ENCODE measurements at places on chromosomes 1 and 21.

DNA sequence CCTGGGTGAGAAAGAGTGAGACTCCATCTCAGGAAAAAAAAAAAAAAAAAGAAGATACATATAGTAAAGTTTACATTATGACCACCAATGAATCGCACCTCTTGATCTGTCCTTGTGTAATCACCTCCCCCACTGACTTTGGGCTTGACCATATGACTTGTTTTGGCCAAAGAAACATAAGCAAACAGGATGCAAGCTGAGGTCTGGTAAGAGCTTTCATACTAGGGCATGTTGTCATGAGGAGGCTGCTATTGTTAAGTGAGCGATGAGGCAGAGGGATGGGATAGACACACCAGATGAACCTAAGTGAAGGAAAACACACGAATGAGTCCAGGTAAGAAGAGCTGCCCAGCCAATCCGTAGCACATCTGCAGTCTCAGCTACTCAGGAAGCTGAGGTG lies 10.7 kb downstream of the ENAH start:
- no peak overlapping the region for H3K4me3 ChIP-seq
- H3K27ac ChIP-seq: no peak overlapping the region
- H3K4me1 ChIP-seq: peaks cover 20% of the 10 kb centered on the region
- no peaks in the 10 kb centered on the region for H3K36me3 ChIP-seq

- peak overlapping the region; percentile 66 for H3K27ac ChIP-seq
- H3K36me3 ChIP-seq: no peaks in the 10 kb centered on the region
- H3K27me3 ChIP-seq: no peaks in the 10 kb centered on the region
- no peak overlapping the region for H3K4me3 ChIP-seq
- peaks cover 28% of the 10 kb centered on the region for H3K4me1 ChIP-seq
Observed at GRCh38 chr1:41313661-41314131, 47.5 kb upstream of the FOXO6 start.

- H3K27ac ChIP-seq: peak overlapping the region; percentile 85
- H3K36me3 ChIP-seq: no peaks in the 10 kb centered on the region
- no peak overlapping the region for H3K4me3 ChIP-seq
- DNase-seq: no peak
Observed at GRCh38 chr1:54385727-54386022, 20.5 kb downstream of the SSBP3 start.

DNA sequence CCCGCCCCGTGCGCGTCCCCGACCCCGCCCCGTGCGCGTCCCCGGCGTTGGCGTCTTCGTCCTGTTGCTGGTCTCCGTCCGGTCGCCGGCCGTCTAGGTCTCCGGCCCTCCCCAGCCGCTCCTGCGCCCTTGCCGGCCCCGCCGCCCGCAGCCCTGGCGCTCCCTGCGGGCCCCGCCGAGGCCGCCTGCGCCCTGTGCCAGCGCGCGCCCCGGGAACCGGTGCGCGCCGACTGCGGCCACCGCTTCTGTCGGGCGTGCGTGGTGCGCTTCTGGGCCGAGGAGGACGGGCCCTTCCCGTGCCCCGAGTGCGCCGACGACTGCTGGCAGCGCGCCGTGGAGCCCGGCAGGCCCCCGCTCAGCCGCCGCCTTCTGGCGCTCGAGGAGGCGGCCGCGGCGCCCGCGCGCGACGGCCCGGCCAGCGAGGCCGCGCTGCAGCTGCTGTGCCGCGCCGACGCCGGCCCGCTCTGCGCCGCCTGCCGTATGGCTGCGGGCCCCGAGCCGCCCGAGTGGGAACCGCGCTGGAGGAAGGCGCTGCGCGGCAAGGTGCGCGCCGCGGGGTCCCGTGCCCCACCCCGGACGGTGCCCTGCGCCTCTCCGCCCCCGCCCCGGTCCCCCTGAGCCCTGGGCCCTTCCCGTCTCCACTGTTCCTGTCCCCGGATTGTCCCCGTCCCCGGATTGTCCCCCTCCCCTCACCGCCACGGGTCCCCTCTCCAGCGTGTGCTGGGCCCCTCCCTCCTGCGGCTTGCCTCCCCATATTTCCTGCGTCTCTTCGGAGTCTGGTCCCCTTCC lies at the start of gene RNF187:
TSS of gene RNF187 (plus strand) at position 47 of the 789 bp plus-strand sequence.
- H3K27me3 ChIP-seq: no peaks in the 10 kb centered on the region
- H3K27ac ChIP-seq: peak within 1 kb of the TSS; percentile 96
- peak; percentile 93 for DNase-seq
- peaks cover 37% of the 10 kb centered on the region for H3K4me1 ChIP-seq
- peak within 1 kb of the TSS; percentile 50 for H3K4me3 ChIP-seq

GRCh38 chr1:114756949-114757454 lies 782 bp downstream of the CSDE1 start:
- H3K4me1 ChIP-seq: peaks cover 54% of the 10 kb centered on the region
- no peaks in the 10 kb centered on the region for H3K27me3 ChIP-seq
- H3K36me3 ChIP-seq: no peaks in the 10 kb centered on the region
- peak overlapping the region; percentile 86 for H3K4me3 ChIP-seq

- H3K4me1 ChIP-seq: peaks cover 7% of the 10 kb centered on the region
- H3K27ac ChIP-seq: no peak overlapping the region
- DNase-seq: peak; percentile 52
- no peaks in the 10 kb centered on the region for H3K27me3 ChIP-seq
- H3K4me3 ChIP-seq: no peak overlapping the region
- H3K36me3 ChIP-seq: no peaks in the 10 kb centered on the region
Observed at GRCh38 chr21:41636636-41637630, 129.0 kb upstream of the TMPRSS2 start.

GRCh38 chr1:225021037-225021436 lies 91.6 kb downstream of the DNAH14 start:
- H3K4me3 ChIP-seq: no peak overlapping the region
- H3K27ac ChIP-seq: no peak overlapping the region
- H3K36me3 ChIP-seq: no peaks in the 10 kb centered on the region
- H3K4me1 ChIP-seq: no peaks in the 10 kb centered on the region
- no peaks in the 10 kb centered on the region for H3K27me3 ChIP-seq

GRCh38 chr1:162689745-162690671 lies 57.7 kb downstream of the DDR2 start:
- no peak for DNase-seq
- peaks cover 98% of the 10 kb centered on the region for H3K4me1 ChIP-seq
- H3K36me3 ChIP-seq: no peaks in the 10 kb centered on the region
- peak overlapping the region; percentile 88 for H3K27ac ChIP-seq
- H3K27me3 ChIP-seq: no peaks in the 10 kb centered on the region

GRCh38 chr1:90728502-90729287 lies 11.6 kb upstream of the BARHL2 start:
- H3K27ac ChIP-seq: no peak overlapping the region
- H3K4me1 ChIP-seq: peaks cover 53% of the 10 kb centered on the region
- no peak for DNase-seq
- no peak overlapping the region for H3K4me3 ChIP-seq
- peaks cover 72% of the 10 kb centered on the region for H3K27me3 ChIP-seq

DNA sequence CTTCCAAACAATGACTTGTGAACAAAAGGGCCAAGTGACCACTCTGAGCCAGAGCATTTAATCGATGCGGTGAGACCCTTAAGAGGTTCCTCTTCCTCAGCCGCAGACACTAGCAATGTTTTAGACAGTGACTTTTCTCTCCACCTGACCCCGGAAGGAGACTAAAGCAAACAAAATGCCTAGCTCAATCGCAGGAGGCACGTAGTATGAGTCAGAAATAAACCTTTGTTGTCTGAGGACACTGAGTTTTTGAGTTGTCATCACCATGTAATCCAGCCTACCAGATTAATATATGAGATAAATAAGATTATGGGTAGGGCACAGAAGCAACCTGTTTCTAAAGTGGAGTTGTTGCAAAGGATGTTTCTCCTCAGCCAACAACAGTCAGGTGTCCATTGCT lies 326.2 kb upstream of the DUSP10 start:
- H3K27me3 ChIP-seq: no peaks in the 10 kb centered on the region
- H3K27ac ChIP-seq: no peak overlapping the region
- no peaks in the 10 kb centered on the region for H3K4me1 ChIP-seq
- DNase-seq: no peak
- H3K36me3 ChIP-seq: no peaks in the 10 kb centered on the region

GRCh38 chr21:16280686-16281091 lies 550.9 kb downstream of the USP25 start:
- no peaks in the 10 kb centered on the region for H3K4me1 ChIP-seq
- peak overlapping the region; percentile 58 for H3K27ac ChIP-seq
- H3K4me3 ChIP-seq: no peak overlapping the region
- H3K27me3 ChIP-seq: no peaks in the 10 kb centered on the region
- no peaks in the 10 kb centered on the region for H3K36me3 ChIP-seq

GRCh38 chr1:4718071-4718470 lies 63.7 kb downstream of the AJAP1 start:
- H3K36me3 ChIP-seq: no peaks in the 10 kb centered on the region
- DNase-seq: no peak
- no peaks in the 10 kb centered on the region for H3K27me3 ChIP-seq
- H3K27ac ChIP-seq: no peak overlapping the region
- H3K4me3 ChIP-seq: no peak overlapping the region
- no peaks in the 10 kb centered on the region for H3K4me1 ChIP-seq

- H3K4me3 ChIP-seq: no peak overlapping the region
- no peaks in the 10 kb centered on the region for H3K27me3 ChIP-seq
- no peak for DNase-seq
- H3K27ac ChIP-seq: peak overlapping the region; percentile 78
- H3K36me3 ChIP-seq: no peaks in the 10 kb centered on the region
- peaks cover 18% of the 10 kb centered on the region for H3K4me1 ChIP-seq
Observed at GRCh38 chr1:240193679-240194078, 102.0 kb downstream of the FMN2 start.

GRCh38 chr1:94379615-94380014 lies 38.6 kb upstream of the ABCD3 start:
- DNase-seq: no peak
- no peak overlapping the region for H3K4me3 ChIP-seq
- no peaks in the 10 kb centered on the region for H3K36me3 ChIP-seq
- no peaks in the 10 kb centered on the region for H3K4me1 ChIP-seq
- H3K27ac ChIP-seq: no peak overlapping the region

GRCh38 chr1:189970331-189971230 lies 507.1 kb downstream of the BRINP3 start:
- H3K36me3 ChIP-seq: no peaks in the 10 kb centered on the region
- no peak overlapping the region for H3K27ac ChIP-seq
- H3K4me3 ChIP-seq: no peak overlapping the region

- H3K4me1 ChIP-seq: no peaks in the 10 kb centered on the region
- no peak overlapping the region for H3K4me3 ChIP-seq
- no peaks in the 10 kb centered on the region for H3K27me3 ChIP-seq
- DNase-seq: no peak
- H3K36me3 ChIP-seq: no peaks in the 10 kb centered on the region
- no peak overlapping the region for H3K27ac ChIP-seq
Observed at GRCh38 chr1:42209526-42210251, 45.1 kb upstream of the GUCA2A start.

GRCh38 chr1:160675641-160676410 lies 29.0 kb upstream of the SLAMF1 start:
- H3K4me3 ChIP-seq: no peak overlapping the region
- no peaks in the 10 kb centered on the region for H3K27me3 ChIP-seq
- no peaks in the 10 kb centered on the region for H3K4me1 ChIP-seq
- peak; percentile 75 for DNase-seq
- H3K27ac ChIP-seq: no peak overlapping the region
- H3K36me3 ChIP-seq: no peaks in the 10 kb centered on the region

DNA sequence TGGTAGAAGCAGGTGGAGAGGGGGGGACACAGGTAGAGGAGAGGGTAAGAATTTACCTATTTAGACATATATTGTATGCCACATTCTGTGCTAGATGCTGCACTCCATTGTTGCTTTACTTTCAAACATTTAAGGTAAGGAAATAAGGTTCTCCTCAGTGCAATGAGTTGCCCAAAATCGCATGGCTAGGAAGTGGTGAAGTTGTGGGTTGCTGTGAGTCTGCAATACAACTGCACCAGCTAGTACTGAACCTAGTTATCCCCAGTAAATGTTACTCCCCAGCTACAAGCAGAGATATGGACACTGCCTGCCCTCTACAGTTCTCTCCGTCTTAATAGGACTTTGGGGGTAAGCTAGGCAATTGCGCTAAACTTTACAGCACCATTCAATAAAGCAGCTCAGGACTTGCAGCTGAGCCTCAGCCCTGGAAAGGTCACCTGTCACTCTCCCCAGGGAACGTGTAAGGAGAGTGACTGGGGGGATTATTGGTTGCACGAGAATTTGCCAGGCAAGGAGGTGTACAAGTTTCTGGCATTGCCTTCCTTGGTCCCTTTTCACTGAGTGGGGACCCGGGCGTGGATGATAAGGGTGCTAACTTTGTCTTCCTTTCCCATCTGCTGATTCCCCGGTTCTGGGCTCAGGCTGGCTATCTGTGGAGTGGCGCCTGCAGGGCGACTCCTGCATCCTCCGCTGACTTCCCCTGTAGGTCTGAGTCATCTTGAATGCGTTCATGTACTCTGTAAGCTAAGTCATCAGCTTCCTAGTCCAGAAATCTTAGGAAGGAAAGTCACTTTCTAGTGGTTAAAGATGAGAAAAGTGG lies 71.3 kb upstream of the CNTN2 start:
- H3K27me3 ChIP-seq: no peaks in the 10 kb centered on the region
- no peak for DNase-seq
- H3K36me3 ChIP-seq: peaks cover 75% of the 10 kb centered on the region
- H3K27ac ChIP-seq: no peak overlapping the region

DNA sequence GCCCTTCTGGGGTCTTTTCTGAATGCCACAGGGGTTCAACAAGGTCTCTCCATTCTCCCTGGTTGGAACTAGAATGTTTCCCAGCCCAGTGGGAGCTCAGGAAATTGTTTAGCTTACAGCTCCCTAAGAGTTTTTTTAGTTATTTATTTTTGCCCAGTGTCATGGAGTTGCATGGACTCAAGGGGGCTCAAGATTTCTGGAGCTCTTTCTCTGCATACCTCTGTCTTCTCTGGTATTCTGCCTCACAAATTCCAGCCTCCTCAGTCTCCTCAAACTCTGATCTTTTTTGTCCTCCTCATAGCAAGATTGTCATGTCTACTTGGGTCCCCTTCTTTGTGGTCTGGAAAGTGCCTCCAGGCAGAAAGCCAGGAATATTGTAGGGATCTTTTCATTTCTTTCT lies 15.9 kb upstream of the PPP2R5A start:
- H3K4me1 ChIP-seq: no peaks in the 10 kb centered on the region
- H3K36me3 ChIP-seq: no peaks in the 10 kb centered on the region
- no peak for DNase-seq

DNA sequence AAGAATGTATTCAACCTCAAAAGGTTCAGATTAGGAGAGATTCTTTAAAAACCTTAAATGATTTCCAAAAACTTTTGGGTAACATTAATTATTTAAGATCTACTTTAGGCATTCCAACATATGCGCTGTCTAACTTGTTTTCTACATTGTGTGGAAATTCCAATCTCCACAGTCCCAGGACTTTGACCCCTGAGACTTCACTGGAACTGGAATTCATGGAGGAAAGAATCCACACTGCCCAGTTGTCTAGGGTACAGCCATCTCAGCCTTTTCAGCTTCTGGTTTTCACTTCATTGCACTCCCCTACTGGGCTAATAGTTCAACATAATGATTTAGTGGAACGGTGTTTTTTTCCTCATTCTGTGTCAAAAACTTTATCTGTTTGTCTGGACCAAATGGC lies 161.5 kb downstream of the IER5 start:
- H3K4me1 ChIP-seq: peaks cover 22% of the 10 kb centered on the region
- no peak for DNase-seq
- no peaks in the 10 kb centered on the region for H3K36me3 ChIP-seq
- H3K4me3 ChIP-seq: no peak overlapping the region
- H3K27me3 ChIP-seq: no peaks in the 10 kb centered on the region

All from sigmoid colon (tissue), 7 donors.